Hematopoietic multipotent progenitor cell treated with erythropoietin and hydrocortisone succinate and interleukin-3 and kit ligand, for 15 days (in vitro differentiated cells): ENCODE measurements at places on chromosomes 13 and 19.

GRCh38 chr19:489418-490196 is 6.7 kb upstream of the MADCAM1 start:
- DNase-seq, result no peak

- no peak for DNase-seq
Observed at GRCh38 chr13:48979892-48980291, 4.2 kb downstream of the FNDC3A start.

DNA sequence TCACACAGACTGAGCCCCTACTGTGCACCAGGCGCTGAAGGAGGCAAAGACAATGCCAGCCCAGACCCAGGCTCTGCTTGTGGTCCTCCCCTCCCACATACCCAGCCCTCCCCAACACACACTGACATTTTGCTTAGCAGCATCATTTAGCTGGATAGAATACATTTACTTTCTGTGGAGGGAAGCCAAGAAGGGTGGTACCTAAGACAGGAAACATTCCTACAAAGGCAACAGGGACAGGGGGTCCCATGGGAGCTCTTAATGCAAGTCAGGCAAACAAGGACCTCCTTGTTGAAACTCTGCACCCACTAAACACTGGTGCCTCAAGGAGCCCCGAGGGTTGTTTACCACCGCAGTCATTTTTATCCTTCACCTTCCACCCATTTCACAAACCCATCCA is 77.0 kb upstream of the ZNF507 start:
- DNase-seq, result no peak

GRCh38 chr13:110874508-110874960 is 40.3 kb downstream of the ANKRD10 start:
- peak; percentile 50 for DNase-seq

GRCh38 chr19:27673986-27674385 is 1539.0 kb downstream of the UQCRFS1 start:
- no peak for DNase-seq

- DNase-seq, result no peak
Observed at GRCh38 chr19:29964171-29964570, 22.1 kb downstream of the URI1 start.

DNA sequence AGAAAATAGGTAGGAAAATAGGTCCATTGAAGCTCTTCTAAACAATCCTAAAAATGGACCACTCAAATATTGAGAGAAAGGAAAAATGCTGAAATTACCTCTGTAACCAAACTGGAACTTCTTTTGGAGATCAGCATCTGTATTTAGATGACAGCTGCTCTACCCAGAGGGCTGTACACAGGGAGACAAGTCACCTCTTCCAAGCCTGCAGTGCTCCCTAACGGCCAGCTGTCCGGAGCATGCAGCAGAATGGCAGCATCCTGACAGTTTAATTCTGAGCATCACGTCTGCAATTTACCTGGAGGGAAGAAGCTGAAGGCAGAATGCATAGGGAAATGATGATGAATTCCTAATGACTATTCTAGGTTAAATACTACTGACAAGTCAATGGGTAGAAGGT is 62.8 kb upstream of the DIAPH3 start:
- DNase-seq, result no peak

DNA sequence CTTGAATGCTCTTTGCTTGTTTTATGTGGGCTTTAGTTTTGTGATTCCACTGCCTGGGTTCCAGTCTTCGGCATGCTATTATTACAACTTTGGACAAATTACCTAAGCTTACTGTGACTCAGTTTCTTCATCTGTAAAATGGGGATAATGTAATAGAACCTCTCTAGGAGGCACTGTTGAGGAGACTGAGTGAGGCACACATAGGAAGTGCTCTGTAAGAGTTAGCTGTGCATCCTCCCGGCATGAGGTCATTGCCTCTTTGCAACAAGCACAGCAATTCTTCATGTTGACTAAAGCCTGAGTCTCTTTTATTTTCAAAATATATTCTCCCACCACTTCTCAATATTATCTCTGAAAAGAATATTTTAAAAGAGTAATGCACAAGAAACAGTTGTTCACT is 227.4 kb downstream of the DLEU7 start:
- no peak for DNase-seq

GRCh38 chr13:23427342-23427843 is 6.1 kb downstream of the SACS start:
- DNase-seq, result no peak

DNA sequence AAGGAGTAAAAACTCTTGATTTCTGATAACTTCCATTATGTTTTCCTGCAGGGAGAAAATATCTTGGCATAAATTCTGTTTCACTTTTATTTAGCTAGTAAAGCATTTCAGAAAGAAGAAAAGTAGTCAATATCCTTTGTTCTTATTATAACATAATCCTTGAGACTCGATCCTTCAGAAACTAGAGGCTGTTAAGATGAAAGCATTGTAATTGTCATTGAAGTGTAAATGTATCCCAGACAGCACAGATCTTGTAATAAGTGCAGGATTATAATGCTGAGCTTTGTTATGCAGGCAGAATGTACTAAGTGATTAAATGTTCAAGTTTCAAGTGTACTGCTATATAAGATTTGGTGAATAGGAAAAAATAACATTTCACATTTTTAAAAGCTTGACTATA is 225.2 kb upstream of the ATXN8OS start:
- no peak for DNase-seq

GRCh38 chr13:81408647-81409046 is 1067.7 kb upstream of the SPRY2 start:
- DNase-seq, result no peak

- DNase-seq, result no peak
Observed at GRCh38 chr19:12163826-12164225, 930 bp downstream of the ZNF136 start.

GRCh38 chr13:22451327-22451741 is 729.4 kb upstream of the SGCG start:
- no peak for DNase-seq

- no peak for DNase-seq
Observed at GRCh38 chr13:40494946-40495620, 171.4 kb downstream of the FOXO1 start.

DNA sequence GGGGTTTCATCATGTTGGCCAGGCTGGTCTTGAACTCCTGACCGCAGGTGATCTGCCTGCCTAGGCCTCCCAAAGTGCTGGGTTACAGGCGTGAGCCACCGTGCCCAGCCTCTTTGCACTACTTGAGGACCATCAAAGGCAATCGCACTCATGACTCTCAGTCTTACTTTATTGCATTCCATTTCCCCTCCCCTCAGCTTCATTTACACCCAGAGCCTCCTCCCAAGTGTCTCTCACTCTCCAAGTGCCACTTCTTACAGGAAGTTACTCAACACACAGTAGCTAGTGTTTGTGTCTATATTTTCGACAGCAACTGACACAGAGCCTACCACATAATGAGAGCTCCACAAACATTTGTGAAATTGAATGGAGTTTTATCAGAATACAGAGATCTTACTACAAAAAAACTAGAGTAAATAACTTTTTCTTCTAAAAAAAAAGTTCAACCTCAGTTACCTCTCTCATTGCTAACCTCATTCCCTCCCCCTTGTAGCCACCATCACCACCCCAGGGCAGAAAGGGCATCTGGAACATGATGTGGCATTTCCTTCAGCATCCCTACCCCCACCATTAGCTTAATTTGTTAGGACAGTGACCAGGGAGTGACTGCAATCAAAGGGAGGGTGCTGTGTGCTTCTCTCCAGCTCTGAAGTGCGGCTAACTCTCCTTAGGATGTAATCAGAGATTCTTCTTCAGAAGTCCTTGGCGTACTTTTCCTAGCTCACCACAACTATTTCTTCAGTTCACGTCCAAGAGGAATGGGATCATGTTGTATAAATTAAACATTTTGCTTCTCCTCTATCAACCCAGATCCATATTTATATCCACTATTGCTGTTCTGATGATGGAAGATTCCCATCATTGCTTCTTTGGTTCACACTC is 17.0 kb upstream of the RUBCNL start:
- DNase-seq, result no peak

- DNase-seq, result no peak
Observed at GRCh38 chr19:49430172-49430677, 5.0 kb downstream of the GFY start.

GRCh38 chr19:13882836-13883235 is 5.9 kb downstream of the NANOS3 start:
- no peak for DNase-seq

- DNase-seq, result no peak
Observed at GRCh38 chr13:110475550-110476219, 85.8 kb downstream of the RAB20 start.

DNA sequence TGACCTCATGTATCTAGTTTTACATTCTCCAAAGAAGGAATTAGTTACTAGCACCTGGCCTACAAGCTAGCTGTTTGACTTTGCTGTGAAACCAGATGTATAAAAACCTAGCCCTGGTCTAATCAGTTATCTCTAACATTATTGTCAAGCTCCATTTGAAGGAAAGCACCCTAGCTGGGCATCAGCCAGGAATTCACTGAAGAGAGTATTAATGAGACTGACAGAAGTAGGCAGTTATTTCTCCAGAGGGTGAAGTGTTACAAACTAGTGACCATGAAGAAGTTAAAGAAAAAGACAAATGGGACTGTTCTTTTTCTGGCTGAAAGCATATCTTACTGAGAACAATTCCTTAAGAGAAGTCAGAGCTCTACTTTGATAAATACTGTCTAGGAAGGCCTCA is 2529.3 kb upstream of the PCDH20 start:
- no peak for DNase-seq

GRCh38 chr13:79468819-79469218 is 12.1 kb upstream of the NDFIP2 start:
- DNase-seq, result no peak
